Esophagus squamous epithelium (tissue), 5 donors: ENCODE measurements at places on chromosomes 5 and 9. TPM values are rescaled to one million over a fixed set of nuclear protein-coding genes. Genes with fewer than 3 reads are reported as not detected.

- H3K27me3 ChIP-seq, result no peaks in the 10 kb centered on the region
- no peak overlapping the region for H3K4me3 ChIP-seq
- DNase-seq, result no peak
- no peaks in the 10 kb centered on the region for H3K4me1 ChIP-seq
Observed at GRCh38 chr5:16156152-16156551, 23.4 kb downstream of the MARCHF11 start.

- peaks cover 60% of the 10 kb centered on the region for H3K4me1 ChIP-seq
Observed at GRCh38 chr9:136900988-136901515, 14.7 kb downstream of the TRAF2 start.

- H3K27ac ChIP-seq, result peak overlapping the region; percentile 47
- H3K4me1 ChIP-seq, result peaks cover 44% of the 10 kb centered on the region
- no peak overlapping the region for H3K4me3 ChIP-seq
- no peak for DNase-seq
Observed at GRCh38 chr9:124834591-124834990, 18.7 kb upstream of the WDR38 start.

- H3K4me1 ChIP-seq, result peaks cover 64% of the 10 kb centered on the region
- no peak overlapping the region for H3K4me3 ChIP-seq
- DNase-seq, result no peak
- no peaks in the 10 kb centered on the region for H3K36me3 ChIP-seq
- peak overlapping the region; percentile 42 for H3K27ac ChIP-seq
Observed at GRCh38 chr9:129501771-129502319, 119.1 kb downstream of the C9orf50 start.

DNA sequence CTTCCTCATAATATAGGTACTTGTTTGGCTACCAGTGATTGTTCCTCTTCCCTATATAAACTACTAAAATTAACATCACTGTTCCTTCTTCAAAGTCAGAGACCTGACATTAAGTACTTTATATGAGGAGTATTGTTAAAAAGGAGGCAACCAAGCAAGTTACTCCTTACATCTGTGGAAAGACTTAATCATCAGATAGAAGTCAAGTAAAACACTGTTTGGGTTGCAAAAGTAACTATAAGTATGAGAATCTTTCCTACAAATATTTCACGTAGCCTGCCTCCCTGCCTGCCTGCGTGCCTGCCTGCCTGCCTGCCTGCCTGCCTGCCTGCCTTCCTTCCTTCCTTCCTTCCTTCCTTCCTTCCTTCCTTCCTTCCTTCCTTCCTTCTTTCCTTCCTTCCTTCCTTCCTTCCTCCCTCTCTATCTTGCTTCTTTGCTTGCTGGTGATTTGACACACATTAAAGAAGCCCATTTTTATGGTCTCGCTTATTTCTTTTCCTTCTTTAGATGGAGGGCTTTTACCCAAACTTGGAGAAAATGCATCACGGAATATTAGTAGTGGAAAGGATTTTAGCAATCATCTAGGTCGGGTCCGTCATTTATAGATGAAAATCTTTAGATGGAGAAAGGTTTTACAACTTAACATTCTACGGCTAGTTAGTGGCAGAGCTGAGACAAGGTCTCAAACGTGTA is 3.2 kb downstream of the CER1 start:
- no peak overlapping the region for H3K27ac ChIP-seq
- DNase-seq, result no peak
- no peaks in the 10 kb centered on the region for H3K27me3 ChIP-seq
- H3K4me3 ChIP-seq, result no peak overlapping the region
- H3K36me3 ChIP-seq, result no peaks in the 10 kb centered on the region
- H3K4me1 ChIP-seq, result no peaks in the 10 kb centered on the region

GRCh38 chr9:93081931-93082330 is 14.1 kb upstream of the CARD19 start:
- H3K36me3 ChIP-seq, result no peaks in the 10 kb centered on the region
- no peak overlapping the region for H3K4me3 ChIP-seq
- H3K27me3 ChIP-seq, result no peaks in the 10 kb centered on the region
- no peak overlapping the region for H3K27ac ChIP-seq
- no peak for DNase-seq
- H3K4me1 ChIP-seq, result no peaks in the 10 kb centered on the region

DNA sequence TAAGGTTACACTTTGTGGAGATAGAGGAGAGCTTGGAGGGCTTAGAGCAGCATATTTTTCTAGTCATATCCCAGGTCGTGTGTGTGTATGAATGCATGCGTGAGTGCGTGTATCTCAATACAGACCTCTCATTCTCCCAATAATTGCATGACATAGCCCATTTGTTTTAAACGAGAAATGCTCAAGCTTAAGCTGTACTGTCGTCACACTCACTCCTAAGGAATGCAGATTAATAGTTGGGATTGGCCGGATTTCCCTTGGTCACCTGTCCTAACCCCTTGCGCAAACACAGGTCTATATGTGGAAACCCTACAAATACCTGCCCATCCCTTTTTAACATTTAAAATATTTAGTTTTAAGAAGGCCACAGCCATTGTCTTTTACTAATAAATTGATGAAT is 165.8 kb downstream of the SEMA5A start:
- no peak overlapping the region for H3K27ac ChIP-seq
- no peaks in the 10 kb centered on the region for H3K36me3 ChIP-seq
- H3K4me1 ChIP-seq, result peaks cover 14% of the 10 kb centered on the region
- H3K4me3 ChIP-seq, result no peak overlapping the region

- no peaks in the 10 kb centered on the region for H3K36me3 ChIP-seq
- no peak overlapping the region for H3K4me3 ChIP-seq
- no peaks in the 10 kb centered on the region for H3K4me1 ChIP-seq
- DNase-seq, result no peak
- no peaks in the 10 kb centered on the region for H3K27me3 ChIP-seq
Observed at GRCh38 chr5:94309141-94309540, 309.3 kb downstream of the KIAA0825 start.

DNA sequence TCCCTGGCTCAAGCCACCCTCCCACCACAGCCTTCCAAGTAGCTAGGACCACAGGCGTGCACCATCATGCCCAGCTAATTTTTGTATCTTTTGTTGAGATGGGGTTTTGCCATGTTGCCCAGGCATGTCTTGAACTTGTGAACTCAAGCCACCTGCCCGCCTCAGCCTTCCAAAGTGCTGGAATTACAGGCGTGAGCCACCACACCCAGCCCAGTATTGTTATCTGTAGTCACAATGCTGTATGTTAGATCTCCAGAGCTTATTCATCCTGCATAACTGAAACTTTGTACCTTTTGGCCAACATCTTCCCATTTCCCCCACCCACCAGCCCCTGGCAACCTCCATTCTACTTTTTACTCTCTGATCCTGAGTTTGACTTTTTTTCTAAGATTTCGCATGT is 37.5 kb downstream of the CREBRF start:
- H3K36me3 ChIP-seq, result no peaks in the 10 kb centered on the region
- no peaks in the 10 kb centered on the region for H3K27me3 ChIP-seq
- no peak overlapping the region for H3K4me3 ChIP-seq
- DNase-seq, result no peak

DNA sequence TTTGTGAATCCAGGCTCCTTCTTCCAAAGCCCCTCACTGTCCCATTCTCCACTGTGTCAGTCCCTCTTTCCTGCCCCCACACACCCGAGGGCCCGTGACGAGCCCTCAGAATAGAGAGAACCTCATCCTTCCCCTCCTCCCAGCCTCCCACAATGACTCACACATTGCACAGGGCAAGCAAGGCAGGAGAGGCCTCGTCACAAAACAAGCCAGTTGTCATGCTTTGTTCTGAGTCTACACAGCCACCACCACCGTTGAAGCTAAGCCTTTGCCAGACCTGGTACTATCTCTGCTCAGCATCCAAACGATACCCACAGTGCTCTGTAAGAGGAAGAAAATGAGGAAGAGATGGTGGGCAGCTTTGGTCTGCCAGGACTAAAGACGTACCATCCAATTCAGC is 142.2 kb upstream of the ZNF366 start:
- H3K27me3 ChIP-seq, result no peaks in the 10 kb centered on the region
- no peaks in the 10 kb centered on the region for H3K36me3 ChIP-seq
- H3K4me1 ChIP-seq, result no peaks in the 10 kb centered on the region
- no peak for DNase-seq
- no peak overlapping the region for H3K4me3 ChIP-seq

GRCh38 chr9:136062657-136063439 is 32.2 kb downstream of the NACC2 start:
- peaks cover 14% of the 10 kb centered on the region for H3K4me1 ChIP-seq
- H3K36me3 ChIP-seq, result peaks cover 12% of the 10 kb centered on the region
- no peaks in the 10 kb centered on the region for H3K27me3 ChIP-seq
- no peak overlapping the region for H3K27ac ChIP-seq
- DNase-seq, result no peak
- no peak overlapping the region for H3K4me3 ChIP-seq

GRCh38 chr9:138097501-138097991 is 220.0 kb downstream of the CACNA1B start:
- H3K4me3 ChIP-seq, result no peak overlapping the region
- DNase-seq, result no peak
- H3K36me3 ChIP-seq, result no peaks in the 10 kb centered on the region
- no peak overlapping the region for H3K27ac ChIP-seq
- no peaks in the 10 kb centered on the region for H3K4me1 ChIP-seq

SPAAR gene
- not detected for total RNA-seq

C5orf52 gene
- total RNA-seq, result not detected

SPATA31C1 gene
- total RNA-seq, result not detected

CD274 gene
- 3.0 TPM for total RNA-seq

IL13 gene
- not detected for total RNA-seq

F12 gene
- 16.5 TPM for total RNA-seq
